ENCODE measurements at places on chromosomes 4 and X.
A peak's percentile ranks its signal among the peaks of the same experiment; 100 is the strongest.

DNA sequence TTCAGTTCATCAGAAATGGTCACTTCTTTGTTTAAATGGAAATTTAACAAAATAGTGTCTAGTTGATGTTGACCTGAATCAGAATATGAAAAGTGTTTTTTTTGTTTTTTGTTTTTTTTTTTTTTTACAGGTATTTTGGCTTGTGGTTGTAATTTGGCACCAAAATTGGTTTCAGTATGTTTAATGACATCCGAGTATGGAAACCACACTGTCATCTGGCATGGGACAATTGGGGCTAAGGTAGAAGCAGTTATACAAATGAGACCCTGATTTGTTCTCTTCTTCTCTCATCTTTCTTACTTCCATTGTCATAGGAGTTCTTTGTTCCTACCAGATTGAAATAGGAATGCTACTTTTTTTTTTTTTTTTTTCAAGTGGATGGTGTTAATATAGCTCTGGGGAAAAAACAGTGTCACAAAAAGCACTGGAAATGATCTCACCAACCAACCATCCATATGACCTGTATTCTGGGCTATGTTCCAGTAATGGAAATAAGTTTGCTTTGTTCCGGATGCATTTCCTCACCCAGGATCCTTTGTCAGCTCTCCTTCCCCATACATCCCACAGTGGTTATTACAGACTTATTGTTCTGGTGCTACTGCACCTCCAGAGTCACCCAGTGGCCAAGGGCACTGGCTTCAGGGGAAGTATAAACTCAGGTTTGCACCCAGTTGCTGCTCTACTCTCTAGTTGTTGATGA, 95.8 kb downstream of the ATXN3L start:
- no peak for DNase-seq

- peak; percentile 8 for DNase-seq
Observed at GRCh38 chr4:155339588-155339987, 37.2 kb downstream of the MAP9 start.

DNA sequence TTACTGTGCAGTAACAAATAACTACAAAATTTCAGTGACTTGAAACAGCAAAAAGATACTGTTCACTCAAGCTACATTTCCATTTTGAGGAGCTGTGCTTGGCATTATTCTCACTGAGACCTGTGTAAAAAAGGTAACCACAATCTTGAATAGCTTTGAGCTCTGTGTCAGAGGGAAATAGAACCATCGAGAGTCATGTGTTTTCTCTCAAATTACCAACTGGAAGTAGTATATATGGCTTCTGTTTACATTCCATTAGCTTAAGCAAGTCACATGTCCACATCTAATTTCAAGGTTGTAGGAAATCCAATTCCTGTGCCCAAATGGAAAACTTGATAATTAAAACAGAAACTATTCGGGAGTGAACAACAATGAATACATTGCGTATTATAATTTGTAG, 82.9 kb upstream of the BANK1 start:
- no peak for DNase-seq

DNA sequence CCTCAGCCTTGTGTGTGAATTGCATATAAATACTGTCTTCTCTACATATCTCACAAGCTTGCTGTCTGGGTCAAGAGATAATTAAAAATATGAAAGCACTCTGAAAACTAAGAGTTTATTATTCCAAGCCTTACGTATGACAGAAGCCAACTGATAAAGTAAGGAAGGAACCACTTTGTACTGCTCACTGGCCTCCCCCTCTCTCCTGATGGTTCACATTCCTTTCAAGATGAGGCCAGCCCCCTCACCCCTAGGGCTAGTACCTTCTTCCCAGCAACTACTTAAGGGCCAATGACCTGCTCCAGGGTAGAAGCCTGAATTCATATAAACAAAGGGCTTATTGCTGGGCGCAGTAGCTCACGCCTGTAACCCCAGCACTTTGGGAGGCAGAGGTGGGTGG, 5.4 kb upstream of the SOWAHD start:
- DNase-seq, result no peak

DNA sequence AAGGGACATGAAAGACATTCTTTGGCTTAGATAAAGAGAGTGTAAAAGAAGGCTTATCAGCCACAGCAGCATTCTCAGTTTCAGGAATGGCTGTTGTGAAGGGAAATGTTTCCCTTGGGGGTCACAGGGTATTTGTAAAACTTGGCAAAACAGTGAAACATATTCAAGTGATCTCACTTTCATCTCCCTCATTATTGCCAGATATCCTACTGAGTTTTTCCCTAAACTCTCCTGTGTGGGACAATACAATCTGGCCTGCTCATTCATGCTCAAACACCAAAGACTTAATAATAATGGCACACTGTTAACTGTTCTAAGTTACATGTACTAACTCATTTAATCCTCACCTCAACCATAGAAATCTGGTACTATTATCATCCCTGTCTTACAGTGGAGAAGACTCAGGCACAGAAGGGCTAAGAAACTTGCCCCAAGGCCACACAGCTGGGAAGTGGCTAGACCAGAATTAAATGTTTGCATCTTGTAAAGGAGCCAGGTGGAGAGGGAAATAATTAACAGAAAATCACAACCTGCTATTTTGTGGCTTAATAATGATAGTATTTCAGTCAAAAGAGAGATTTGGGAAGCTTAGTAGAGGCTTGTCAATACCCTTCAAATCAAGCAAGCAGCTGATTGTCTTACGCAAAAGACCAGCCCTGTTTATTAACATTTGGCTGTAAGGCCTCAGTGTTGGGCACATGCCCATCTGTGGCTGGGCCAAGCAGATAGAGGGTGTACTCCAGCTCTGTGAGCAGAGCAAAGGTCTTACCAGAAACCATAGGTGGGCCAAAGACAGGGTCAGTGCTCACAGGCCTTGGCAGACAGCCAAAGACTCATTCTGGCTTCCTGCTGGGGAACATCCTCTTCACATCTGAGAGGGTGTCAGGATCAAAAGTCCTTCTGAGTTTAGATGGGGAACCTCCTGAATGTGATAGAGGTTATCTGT, 17.3 kb downstream of the SMPX start:
- no peak for DNase-seq

DNA sequence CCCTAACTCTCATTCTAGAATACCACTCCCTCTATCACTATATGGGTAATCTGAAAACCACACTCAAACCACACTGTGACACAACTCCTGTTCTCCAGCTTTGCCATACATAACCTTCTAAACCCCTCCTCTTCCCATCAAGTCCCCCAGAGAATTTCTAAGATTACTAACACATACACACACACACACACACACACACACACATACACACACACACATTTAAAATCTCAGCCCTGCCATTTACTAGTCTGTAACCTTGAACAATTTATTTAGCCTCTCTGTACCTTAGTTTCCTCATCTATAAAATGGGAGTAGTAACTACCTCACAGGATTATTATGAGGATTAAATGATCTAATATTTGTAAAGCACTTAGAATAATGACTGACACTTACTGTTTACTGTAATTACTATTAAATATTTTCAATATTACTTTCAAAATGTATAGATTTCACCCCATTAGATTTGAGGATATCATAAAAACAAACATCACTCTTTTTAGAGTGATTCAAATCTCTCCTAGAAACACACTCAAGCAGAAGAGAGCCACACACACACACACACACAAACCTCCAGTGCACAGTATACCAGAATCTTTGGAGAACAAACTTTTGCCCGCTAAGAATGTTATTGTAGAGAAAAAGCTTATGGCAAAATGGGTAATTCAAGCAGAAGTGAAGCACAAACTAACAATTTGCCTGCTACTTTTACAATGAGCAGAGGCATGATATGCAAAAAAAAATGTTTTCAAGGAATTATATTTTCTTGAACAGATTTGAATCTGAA, 3.8 kb downstream of the ANKRD50 start:
- DNase-seq, result no peak

GRCh38 chr4:147610686-147611085, 6.5 kb upstream of the TMEM184C start:
- no peak for DNase-seq

DNA sequence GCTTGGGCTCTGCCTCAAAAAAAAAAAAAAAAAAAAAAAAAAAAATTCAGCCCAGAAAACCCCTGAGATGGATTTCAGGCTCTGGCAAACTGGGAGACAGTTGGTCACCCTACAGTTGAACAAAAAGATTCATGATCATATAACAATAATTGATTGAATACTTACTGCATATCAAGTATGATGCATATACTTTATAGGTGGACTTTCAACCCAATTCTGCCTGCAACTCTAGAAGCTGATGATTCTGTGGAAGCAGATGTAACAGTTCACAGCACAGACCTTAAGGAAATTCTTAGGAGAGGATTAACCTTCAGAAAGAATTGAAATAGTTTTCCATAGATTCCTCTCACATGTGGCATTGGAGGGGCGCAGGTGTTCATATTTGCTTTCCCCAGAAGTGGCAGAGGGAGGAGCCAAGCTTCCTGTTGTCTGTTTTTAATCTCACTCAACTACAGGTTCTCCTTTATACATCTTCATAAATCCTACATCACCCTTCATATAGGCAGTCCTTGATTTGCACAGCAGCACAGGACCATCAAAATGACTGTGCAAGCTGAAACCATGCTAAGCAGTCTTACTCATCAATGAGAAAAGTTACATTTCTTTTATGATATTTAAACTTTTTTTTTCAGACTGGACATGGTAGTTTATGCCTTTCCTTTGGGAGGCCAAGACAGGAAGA, 149.4 kb upstream of the KLF3 start:
- DNase-seq, result no peak

GRCh38 chrX:67607466-67607865, 63.6 kb downstream of the AR start:
- DNase-seq, result no peak

GRCh38 chrX:64975491-64975890, 759 bp downstream of the ZC4H2 start:
- no peak for DNase-seq

DNA sequence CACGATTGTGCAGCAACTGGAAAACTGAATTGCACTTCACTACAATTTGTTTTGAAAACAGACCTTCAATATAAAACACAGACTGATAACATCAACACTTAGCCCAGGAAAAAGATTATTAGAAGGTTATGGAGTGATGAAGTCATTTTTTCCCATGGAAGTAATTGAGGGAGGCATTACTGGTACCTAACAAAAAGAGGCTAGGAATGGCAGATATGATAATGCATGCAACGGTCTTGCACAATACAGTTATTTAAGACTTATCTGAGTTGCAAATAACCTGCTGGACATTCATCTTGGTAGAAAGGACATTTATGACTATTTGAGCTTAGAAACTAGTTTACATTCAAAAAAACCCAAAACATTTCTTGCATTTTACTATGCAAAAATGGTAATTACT, 1031.9 kb downstream of the FAT4 start:
- DNase-seq, result no peak

DNA sequence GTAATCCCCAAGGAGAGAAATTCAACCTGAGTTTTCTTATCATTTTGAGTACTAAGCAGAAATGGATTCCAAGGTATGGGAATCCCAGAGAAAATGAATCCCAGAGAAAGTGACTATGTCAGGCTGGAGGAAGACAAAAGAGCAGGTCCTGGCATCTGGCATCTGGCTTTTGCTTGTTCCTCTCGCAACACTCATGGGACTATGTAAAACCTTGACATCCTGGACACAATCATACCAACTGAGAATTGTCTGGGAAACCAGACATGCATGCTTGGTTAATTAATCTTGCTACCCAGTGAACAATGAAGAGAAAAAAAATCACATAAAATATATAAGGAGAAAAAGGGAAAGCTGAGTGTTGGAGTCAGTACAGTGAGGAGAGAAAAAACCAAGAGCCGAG, 12.9 kb downstream of the DCAF8L1 start:
- no peak for DNase-seq

GRCh38 chr4:125624951-125625350, 310.2 kb downstream of the FAT4 start:
- DNase-seq, result no peak

DNA sequence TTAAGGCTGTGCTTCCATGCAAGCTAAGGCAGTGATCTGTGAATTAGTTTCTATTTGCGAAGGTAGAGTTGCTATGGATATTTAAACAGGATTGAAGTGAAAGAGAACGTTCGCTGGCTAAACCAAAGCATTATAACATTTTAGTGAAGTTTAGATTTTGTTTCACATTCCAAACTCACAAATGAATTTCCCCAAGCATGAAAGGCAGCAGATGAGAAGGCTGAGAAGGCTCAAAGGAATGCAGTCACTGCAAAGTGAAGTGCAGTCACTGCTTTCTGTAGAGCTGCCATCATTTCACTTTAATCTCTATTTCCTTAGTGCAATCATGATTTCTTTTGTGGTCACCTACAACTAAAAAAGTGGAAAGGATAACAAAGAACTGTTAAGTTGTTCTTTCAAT, 334.7 kb upstream of the NR3C2 start:
- no peak for DNase-seq

DNA sequence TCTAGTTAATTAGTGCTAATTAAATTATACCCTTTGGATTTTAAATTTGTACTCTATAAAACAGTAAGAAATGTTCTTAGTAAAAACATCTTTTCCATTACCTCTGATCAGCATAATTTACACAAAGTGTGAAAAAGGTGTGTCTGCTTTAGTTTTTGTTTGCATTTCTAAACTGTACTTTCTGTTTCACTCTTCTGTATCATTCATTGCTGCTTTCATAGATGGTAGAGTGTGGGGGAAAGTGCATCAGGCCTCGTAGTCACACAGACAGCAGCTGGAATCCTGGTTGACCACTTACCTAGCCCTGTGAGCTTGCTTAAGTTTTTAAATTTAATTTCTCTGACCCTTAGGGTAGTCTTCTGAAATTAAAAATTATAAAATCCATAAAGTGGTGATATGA, 275.4 kb upstream of the PITX2 start:
- no peak for DNase-seq

GRCh38 chr4:48649505-48649904, 130.6 kb downstream of the FRYL start:
- no peak for DNase-seq

DNA sequence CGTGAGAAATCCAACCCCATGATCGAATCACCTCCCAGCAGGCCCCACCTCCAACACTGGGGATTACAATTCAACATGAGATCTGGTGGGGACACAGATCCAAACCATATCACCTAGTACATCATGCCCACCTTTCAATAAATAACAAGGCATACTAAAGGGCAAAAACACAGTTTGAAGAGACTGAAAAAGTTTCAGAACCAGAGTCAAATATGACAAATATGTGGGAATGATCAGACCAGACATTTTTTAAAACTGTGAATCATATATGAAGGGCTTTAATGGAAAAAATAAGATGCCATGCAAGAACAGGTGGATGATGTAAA, 167.3 kb downstream of the CAMK2D start:
- DNase-seq, result no peak

GRCh38 chr4:4387531-4388310, 819 bp downstream of the NSG1 start:
- no peak for DNase-seq

DNA sequence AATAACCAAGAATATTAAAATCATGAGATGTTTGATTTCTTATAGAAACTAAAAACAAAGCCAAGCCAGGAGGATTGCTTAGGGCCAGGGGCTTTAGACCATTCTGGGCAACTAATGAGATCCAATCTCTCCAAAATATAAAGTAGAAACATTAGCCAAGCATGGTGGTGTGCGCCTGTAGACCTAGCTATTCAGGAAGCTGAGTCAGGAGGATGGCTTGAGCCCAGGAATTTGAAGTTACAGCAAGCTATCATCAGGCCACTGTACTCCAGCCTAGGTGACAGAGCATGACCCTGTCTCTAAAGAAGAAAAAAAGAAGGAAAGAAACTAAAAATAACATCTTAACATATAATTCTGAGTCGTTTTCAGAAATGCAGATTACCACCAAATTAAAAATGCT, 96.7 kb downstream of the NAF1 start:
- no peak for DNase-seq

Measured in T1000 (cell line).